Activated CD4-positive, CD25-positive, alpha-beta regulatory T cell treated with anti-CD3 and anti-CD28 coated beads, Interleukin-2, amount 50 U/mL, for 24 hours (primary cell): ENCODE measurements at places on chromosomes 2 and 18.

DNA sequence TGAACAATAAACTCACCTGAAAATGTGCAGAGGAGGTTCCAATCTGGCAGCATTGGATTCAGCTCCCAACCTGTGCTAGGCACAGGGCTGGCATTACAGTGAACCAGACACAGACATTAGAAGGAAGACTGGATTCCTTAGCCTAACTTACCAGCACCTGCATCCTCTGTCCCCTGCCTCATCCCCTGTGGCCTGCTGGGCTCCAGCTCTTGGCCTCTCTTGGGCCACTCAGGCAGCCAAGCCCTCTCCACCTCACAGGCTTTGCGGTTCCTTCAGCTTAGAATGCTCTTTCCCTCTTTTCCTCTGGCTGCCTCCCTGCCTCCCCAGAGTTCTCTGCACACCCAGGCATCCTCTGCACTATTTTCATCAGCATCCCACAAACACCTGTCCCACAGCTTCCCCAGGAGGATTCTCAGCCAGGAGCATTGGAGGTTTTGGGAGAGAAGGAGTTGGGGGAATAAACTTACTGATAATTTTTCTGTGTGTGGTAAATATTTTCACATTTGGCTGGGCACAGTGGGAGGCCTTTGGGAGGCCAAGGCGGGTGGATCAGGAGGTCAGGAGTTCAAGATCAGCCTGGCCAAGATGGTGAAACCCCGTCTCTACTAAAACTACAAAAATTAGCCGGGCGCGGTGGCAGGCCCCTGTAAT is 132.0 kb downstream of the INHBB start:
- no peak for ATAC-seq

DNA sequence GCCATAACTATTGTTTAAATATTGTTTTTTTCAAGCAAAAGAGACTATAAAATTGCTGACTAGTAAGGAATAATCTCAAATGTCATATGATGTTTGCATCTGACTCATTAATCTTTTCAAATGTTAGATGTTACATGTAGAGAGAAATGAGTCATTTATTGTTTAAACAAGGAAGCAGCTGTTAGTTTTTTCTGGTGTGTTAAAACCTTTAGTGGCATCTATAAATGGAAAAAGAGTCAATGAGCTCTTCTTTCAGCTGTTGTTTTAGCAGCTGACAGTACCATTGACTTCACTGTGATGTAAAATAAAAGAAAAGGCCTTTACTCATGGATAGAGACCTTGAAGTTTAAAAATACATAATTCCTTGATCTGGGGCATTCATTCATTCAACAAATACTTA is 1.8 kb upstream of the KLHL41 start:
- peak; percentile 44 for ATAC-seq

- ATAC-seq = peak; percentile 67
Observed at GRCh38 chr2:178761759-178762371, 45.4 kb downstream of the TTN start.

- no peak for ATAC-seq
Observed at GRCh38 chr2:120318626-120319025, 27.3 kb upstream of the INHBB start.

GRCh38 chr2:122758967-122759366 is 1003.5 kb downstream of the TSN start:
- no peak for ATAC-seq

- ATAC-seq = no peak
Observed at GRCh38 chr2:229851870-229852269, 69.9 kb downstream of the TRIP12 start.

DNA sequence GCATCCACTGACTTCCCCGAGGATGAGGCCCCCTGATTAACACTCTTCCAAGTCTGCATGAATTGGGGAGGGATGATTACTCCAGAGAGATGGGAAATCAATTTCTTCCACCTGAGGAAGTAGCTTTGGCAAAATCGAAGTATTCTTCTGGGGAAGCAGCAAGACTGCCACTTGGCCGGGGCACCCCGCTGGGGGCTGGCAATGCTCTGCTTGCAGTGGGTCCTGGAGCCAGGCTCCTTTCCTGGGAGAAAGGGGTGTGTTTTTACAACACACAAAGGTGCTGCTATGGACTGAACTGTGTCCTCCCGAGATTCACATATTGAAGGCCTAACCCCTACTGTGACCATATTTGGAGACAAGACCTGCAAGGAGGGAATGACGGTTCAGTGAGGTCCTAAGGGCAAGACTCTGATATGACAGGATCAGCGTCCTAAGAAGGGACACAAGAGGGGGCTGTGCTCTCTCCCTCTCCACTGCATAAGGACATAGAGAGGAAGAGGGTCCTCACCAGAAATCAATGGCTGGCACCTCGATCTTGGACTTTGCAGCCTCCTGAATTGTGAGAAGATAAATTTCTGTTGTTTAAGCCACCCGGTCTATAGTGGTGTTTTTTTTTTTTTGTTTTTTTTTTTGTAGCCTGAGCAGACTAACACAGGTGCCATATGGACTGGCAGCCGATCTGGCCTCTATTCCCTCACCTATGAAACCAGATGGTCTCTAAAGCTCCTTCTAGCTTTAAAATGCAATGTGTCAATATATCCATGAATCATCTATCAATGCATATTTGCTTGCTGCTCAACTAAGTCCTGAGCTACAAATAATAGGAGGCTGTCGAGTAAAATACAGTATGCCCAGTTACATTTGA is 3.6 kb upstream of the SMARCAL1 start:
- no peak for ATAC-seq

DNA sequence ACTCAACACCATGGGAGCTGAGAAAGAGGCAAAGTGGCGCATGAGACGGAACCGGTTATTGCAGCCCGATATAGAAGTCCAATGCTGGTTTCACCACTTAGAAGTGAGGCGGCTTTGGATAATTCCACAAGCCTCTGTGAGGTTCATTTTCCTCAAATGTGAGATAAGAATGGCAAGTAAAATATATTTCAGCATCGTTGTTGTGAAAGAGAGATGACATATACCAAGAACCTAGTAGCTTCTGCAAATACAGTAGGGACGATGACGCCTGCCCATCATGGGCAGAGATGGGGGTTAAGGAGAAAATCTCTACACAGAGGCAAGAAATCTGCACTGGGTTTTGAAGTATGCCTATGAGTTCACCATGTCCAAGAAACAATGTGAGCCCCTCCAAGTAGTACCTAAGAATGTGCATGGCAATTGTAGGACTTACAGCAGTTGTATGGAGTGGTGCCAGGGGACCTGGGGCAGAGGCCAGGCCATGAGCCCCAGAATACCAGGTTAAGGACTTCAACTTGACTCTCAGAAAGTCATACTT is 352.0 kb downstream of the RNF144A start:
- no peak for ATAC-seq

GRCh38 chr2:241926541-241927311 is 57.2 kb downstream of the RTP5 start:
- ATAC-seq = no peak

DNA sequence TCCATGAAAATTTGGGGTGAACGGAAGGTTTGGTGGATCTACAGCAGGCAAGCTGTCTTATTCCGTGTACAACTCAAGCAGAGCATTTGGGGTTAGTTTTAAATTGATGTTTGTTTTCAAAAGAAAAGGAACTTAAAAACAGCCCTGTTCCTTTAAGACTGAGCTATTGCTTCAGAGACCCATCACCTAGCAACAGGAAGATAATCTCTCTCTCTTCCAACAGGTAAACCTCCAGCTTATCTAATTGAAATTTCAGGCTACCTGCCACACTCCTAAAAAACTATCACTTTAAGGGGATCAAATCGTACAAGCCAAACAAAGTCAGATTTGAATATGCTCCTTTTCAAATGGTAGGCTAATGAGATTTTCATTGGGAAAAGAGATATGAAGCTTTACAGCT is 101.8 kb downstream of the RNF152 start:
- ATAC-seq = no peak

- no peak for ATAC-seq
Observed at GRCh38 chr2:132936791-132937190, 266.8 kb upstream of the LYPD1 start.

DNA sequence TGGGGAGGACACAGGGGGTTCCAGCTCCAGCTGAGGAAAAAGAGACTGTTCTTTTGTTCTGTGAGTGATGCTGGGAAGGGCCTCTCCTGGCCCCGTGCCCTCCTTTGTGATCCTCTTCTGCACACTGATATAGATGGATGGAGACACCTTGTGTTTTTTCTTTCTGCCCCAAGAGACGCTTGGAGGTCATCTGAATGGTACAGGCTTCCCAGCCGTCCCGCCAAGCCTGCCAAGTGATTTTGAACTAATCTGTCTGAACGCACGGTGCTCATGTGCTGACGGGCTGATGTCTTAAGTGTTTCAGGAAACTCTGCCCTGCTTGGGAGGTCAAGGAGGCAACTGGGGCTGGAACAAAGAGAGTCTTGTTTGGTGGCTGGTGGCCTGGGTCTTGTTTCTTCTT is 57.5 kb downstream of the KIF5C start:
- ATAC-seq = no peak

- no peak for ATAC-seq
Observed at GRCh38 chr2:70403267-70404053, 101.6 kb upstream of the FAM136A start.

DNA sequence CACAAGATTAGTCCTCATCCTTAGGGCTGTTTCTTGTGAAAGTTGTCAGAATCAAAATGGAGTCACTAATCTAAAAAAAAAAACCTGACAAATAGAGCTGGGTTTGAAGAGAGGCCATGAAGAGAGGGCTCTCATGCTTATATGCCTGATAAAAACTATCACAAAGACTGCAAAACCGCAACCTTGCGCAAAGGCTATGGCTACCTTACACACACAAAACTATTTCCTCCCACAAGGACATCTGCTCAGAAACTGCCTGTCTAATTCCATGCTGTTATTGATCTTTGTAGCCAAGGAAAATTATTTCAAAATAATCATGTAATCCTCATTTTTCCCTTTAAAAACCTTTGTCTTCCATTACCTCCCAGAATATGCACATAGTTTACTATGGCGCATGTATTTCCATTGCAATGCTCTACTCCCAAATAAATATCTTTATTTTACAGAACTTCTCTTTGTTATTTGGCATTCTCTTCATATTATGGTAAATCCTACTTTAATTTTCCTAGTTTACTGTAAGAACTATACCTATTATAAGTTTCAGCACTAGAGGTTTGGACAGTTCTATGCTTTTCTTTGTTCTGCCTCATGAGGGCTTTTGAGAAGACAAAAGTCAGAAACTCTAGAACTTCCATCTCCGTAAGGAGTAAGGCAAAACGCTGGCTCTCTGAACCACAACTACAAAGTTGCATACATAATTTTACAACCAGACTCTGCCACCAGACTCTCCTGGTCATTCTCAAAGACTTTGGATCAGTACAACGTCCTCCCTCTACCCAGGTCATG is 9.6 kb upstream of the DPYSL5 start:
- ATAC-seq = no peak

DNA sequence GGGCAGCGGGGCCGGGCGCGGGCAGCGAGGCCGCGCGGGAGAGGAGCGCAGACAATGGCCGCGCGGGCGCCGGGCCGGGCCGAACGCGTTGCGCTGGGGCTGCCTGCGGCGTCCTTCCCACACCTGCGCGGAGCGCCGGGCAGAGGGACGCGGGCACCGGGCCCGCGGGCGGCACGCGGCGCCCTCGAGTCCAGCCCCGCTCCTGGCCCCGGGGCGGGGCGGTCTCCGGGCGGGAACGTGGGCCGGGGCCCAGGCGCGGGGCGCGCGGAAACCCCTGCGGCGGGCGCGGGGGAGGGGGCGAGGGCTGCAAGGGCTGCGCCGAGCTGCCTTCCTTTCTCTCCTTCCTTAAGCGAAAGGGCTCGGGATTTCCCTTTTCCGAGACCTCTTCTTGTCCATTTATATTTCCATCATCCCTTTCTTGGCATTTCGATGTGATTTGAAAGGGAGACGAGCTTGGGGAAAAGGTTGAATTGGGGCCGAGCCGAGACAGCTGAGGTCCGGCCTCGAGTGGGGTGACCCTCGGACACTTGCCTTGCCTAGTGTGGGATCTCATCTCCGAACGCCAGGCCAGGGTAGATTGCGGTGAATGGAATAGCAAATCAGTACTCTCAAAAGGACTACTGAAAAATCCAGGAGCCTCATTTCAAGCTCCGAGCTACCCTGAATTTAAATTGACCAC is 676 bp downstream of the KLHL23 start:
- peak; percentile 31 for ATAC-seq

GRCh38 chr2:40416486-40416885 is 35.4 kb downstream of the SLC8A1 start:
- ATAC-seq = no peak

DNA sequence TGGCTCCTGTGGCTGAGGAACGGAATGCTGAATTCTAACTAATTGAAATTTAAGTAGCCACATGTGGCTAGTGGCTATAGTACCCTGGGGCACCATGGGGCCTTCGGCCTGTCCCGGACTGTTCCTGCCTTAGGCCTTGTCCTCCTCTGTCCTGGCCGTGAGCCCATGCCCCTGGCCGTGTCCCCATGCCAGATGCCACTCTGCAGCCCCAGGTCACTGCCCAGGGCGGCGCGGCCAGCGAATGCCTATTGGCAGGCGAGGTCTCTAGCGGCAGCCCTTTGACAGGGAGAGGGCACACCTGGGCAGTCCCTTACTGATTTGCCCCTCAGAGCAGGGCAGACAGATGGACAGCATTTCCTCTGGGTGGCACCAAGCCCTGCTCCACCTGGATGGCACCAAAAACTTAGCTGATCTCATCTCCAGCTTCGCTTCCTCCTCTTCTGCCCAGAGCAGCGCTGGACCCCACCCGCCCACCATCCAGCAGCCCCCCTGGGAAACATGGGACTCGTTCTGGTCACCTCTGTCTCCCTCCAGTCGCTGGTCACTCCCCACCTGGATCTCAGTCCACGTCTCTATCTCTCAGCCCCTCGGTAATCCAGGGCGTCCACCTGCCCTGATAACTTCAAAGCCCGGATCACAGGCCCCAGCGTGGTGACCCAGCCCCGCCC is 1.1 kb upstream of the DGKD start:
- no peak for ATAC-seq

GRCh38 chr18:62769216-62769615 is 53.9 kb downstream of the PHLPP1 start:
- no peak for ATAC-seq

GRCh38 chr2:239791526-239792404 is 233.4 kb downstream of the NDUFA10 start:
- no peak for ATAC-seq

DNA sequence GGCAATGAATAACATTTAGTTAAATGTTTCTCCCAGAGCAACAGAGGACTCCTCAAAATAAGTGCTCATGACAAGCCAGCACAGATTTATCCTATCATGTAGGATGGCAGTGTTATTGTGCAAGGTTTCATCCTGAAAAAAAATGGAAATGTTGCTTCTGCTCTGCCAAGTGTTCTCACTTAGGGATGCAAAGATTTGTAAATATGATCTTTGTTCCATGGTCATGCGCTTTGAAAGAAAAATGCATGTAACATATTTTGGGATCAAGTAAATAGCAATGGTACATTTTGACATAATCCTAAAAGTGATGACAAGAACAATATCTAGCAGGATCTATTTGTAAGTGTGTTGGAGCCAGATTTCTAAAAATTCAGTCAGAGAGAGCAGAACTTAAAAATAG is 229.5 kb upstream of the CCDC150 start:
- no peak for ATAC-seq

GRCh38 chr2:98455494-98455976 is 10.9 kb downstream of the INPP4A start:
- peak; percentile 74 for ATAC-seq
